ENCODE measurements at places on chromosomes 6 and 20.
A peak's percentile ranks its signal among the peaks of the same experiment; 100 is the strongest.

GRCh38 chr20:24672181-24672880 is 202.9 kb downstream of the SYNDIG1 start:
- no peak for DNase-seq

DNA sequence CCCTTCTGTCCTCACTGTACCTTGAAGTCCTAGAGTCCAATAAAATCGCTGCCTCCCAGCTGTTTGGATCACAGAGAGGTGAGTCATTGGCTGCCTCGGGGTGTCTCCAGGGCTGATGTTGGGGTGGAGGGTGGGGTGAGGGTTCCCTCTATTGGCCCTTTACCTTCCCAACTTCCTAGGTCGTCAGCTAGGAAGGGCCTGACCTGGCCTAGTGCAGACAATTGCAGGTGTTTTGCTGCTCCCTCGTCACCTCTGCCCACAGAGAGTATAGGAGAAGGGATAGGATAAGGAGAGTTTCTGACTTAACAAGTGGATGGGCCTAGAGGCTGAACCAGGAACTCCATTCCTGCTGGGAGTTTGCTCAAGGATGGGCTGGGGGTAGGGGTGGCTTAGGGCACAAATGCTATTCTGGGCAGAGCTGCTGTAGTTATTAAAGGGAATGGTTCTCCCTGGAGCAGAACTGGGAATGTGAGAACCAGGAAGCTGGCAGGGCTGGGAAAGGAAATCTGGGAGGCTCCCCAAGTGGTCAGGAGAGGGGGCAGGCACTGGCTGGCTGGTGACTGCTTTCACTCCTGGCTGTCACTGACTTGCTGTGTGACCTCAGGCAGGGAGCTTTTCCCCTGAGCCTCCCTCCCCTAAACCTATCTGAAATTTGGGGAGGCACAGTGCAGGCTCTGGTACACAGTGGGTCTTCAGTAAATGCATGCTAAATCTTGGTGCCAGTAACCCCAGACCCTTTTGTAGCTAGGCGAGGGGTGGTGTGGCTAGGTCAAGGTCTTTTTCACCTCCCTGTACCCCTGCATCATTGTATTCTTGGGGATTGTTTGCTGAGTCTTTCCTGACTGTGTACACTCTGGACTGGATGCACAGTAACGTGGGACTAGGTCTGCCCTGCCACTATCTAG is 1.5 kb downstream of the TP53INP2 start:
- no peak for DNase-seq

GRCh38 chr6:104460738-104461483 is 398.8 kb downstream of the HACE1 start:
- no peak for DNase-seq

DNA sequence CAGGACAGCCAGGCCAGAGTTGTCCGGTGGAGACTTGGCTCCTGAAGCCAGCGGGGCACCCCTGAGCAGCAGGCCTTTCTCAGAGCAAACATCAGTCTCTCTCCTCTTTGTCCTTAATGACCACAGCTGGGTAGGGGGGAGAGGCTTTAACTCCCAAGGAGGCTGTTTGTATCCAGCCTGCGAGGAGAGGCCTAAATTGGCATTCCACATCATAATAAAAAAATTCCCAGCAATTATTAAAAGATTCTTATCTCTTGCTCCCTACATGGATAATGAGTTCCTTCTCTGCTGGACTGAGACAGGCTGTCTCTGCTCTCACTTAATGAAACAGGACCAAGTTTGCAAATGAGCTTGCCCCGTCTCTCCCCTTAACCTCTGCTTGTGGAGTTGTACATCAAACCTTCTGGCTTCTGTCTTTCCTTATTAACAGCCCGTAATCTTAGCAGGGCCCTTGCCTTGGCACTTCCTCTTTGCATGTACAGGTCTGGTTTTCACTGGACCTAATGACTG is 838.2 kb downstream of the MAFB start:
- no peak for DNase-seq

DNA sequence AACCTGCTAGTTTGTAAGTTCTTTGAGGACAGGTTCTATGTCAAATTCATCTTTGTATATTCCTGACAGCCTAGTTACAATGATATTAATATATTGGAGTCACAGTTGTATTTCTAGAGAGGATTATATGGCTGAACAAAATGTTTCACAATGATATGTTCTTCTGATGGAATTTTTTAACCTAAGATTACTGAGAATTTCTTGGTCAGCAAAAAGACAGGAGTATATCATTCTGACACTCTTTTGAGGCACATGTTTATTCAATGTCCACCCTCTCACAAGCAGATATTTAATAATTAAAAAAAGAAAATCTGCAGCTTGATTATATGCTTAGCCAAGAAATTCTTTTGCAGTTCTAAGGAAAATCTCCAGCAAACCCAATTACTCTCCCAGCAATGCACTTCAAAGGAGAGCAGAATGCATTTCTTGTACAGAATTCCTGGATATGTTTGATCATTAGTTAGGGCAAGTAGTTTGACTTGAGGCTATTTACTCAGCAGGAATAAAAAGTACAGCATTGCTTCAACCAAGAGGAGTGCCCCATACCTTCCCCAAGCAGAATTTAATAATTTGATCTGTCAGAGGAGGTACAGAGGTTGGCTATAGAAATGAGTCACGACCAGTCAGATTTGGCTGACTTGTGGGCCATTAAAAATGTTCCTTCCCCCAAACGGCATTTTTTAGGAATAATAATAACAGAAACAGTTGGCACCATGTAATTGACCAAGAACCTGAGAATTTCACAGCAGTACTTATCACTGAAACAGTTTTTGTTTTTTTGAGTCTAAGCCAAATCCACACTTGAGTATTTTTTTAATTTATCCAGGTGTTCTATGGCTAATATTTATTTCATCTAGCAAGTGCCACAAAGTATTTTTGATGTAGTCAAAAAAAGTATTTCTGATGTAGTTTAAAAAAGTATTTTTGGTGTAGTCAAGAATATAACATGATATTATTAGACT is 508.1 kb upstream of the FLRT3 start:
- no peak for DNase-seq

- no peak for DNase-seq
Measured at GRCh38 chr6:2448826-2449571, 203.6 kb upstream of the GMDS start.

DNA sequence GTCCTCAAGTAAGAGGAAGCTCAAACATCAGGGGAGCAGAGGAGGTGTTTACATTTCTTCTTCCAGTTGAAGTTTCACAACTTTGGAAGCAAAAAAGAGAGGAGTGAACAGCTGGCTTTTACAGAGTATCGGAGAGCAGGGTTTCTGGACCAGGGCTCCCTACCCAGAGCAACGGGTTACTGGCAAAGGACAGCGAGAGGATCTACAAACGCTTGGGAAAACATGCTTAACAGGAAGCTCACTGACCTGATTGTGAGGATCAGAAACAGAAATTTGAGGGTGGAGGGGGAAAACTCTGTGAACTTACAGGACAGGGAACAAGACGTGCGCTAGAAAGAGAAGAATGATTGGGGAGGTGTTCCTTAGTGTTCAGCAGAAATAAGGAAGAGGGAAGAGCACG is 85.7 kb upstream of the TAB2 start:
- DNase-seq, result no peak

DNA sequence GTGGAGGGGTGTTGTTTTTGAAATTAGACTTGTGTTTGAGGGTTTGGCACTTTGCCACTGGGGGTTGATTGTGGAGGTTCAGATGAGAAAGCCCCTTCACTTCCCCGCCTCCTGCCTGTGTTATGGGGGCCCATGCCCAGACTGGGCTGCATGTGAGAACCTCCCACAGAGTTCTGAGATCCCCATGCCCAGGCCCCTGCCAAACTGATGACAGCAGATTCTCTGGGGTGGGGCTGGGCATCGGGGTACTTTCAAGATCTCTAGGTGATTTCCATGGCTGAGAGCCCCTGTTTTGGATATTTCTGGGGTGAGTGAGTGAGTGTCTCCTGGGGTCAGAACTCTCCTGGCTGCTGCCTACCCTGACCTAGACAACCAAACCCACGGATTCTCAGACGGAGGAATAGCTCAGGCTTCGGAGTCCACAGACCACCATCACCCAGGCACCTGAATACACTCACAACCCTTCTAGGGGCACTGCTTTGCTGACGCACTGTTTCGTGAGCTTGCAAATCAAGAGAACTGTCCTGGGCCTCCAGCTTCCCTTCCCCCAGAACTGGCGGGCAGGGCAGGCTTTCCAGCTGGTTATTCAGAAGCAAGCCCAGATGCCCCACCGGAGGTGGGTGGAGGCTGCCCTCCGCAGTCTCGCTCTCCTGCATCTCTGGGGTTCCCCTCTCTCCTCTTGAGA is 6.3 kb downstream of the BCAS1 start:
- DNase-seq, result peak; percentile 18

DNA sequence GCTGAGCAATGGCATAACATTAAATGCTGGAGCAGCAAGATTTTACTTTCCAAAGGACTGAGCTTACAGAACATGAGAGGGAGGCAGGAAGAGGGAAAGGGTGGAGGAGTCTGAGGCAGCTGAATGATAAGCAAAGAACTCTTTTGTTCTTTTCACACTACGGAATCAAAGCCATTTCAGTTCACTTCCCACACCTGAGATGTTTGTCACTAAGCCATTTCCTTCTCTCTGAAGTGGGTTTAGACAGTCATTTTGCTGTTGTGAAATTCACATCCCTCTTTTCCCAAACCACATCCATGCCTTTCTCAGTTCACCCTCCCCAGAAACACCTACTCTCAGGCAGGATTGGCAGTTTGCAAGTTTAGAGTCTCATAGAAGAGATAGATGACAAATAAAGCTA is 267.9 kb downstream of the ADGRG6 start:
- DNase-seq, result no peak

DNA sequence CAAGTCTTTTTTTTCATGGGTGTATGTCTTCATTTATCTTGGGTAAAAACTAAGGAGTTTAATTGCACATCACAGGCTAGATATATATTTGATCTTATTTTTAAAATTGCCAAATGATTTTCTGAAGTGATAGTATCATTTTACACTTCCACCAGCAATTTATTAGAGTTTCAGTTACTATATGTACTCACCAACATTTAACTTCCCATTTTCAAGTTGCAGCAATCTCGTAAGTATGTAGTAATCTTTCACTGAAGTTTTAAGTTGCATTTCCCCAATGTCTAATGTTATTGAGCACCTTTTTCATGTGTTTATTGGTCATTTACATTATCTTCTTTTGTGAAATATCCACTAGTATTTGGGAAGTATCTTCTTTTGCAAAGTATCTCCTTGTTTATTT is 277.4 kb upstream of the CNR1 start:
- DNase-seq, result no peak

GRCh38 chr6:149122850-149123821 is 194.4 kb upstream of the TAB2 start:
- DNase-seq, result no peak

DNA sequence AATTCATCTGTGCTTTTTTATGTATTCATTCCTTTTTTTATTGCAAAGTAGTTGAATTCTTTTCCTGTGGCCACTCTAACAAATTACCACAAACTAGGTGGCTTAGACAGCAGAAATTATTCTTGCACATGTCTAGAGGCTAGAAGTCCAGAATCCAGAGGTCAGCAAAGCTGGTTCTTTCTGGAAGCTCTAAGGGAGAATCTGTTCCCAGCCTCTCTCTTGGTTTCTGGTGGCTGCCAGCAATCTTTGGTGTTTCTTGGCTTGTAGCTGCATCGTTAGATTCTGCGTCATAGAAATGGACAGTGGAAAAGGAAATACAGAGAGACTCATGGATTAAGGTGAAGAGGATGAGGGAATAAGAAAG is 39.3 kb downstream of the GSTA2 start:
- no peak for DNase-seq

DNA sequence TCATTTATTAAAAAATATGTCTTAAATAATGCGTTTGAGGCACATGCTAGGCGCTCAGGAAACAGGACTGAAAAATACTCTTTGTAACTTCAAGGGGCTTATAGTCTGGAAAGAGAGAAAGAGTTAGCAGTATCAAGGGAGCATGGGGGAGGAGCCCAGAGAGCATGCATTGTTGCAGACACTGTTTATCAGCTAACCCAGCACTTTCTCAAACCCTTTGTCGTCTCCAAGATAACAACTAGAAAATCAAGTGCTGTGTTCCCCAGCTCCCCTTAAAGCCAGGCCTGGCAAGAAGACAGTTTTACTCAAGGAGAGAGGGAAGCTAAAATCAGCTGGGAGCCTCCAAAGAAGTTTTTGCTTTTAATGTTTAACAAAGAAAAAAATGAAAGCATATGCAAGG is 98.4 kb downstream of the PERP start:
- DNase-seq, result no peak

DNA sequence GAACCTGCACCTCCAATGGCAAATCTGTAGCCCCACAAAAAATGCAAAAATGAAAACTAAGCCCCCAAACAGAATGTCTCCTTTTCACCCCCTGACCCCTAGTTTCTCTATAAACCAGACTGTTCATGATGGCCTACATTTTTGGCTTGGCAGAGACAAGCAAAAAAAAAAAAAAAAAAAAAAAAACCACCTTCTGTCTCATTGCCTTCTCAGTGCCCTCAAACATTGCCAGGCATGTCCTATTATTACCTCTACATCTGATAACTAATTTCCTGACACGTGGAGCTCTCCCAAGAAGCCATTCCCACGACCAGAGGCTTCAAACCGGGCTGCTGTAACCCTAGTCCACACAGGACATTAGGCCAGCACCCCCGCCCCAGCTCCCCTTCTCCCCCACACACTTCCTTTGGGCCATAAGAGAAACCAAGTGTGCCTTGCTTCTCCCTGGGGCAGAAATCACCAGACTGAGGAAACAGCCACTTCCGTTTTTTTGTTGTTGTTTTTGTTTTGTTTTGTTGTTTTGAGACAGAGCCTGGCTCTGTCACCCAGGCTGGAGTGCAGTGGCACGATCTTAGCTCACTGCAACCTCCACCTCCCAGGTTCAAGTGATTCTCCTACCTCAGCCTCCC is 65.4 kb downstream of the GPR6 start:
- DNase-seq, result no peak

GRCh38 chr6:67362976-67363375 is 1272.1 kb upstream of the ADGRB3 start:
- no peak for DNase-seq

- no peak for DNase-seq
Measured at GRCh38 chr6:103183831-103184411, 1675.8 kb downstream of the HACE1 start.

- DNase-seq, result no peak
Measured at GRCh38 chr20:14497004-14497403, 159.6 kb upstream of the FLRT3 start.

- no peak for DNase-seq
Measured at GRCh38 chr6:115131709-115132490, 789.1 kb upstream of the HS3ST5 start.

- DNase-seq, result no peak
Measured at GRCh38 chr6:36605560-36606391, 11.6 kb downstream of the SRSF3 start.

Data from stimulated activated CD4-positive, alpha-beta T cell treated with anti-CD3 and anti-CD28 coated beads, Interleukin-4, amount 100 ng/mL, for 1 hour (primary cell).